ENCODE measurements at places on chromosomes 16 and 17.
A peak's percentile ranks its signal among the peaks of the same experiment; 100 is the strongest.

DNA sequence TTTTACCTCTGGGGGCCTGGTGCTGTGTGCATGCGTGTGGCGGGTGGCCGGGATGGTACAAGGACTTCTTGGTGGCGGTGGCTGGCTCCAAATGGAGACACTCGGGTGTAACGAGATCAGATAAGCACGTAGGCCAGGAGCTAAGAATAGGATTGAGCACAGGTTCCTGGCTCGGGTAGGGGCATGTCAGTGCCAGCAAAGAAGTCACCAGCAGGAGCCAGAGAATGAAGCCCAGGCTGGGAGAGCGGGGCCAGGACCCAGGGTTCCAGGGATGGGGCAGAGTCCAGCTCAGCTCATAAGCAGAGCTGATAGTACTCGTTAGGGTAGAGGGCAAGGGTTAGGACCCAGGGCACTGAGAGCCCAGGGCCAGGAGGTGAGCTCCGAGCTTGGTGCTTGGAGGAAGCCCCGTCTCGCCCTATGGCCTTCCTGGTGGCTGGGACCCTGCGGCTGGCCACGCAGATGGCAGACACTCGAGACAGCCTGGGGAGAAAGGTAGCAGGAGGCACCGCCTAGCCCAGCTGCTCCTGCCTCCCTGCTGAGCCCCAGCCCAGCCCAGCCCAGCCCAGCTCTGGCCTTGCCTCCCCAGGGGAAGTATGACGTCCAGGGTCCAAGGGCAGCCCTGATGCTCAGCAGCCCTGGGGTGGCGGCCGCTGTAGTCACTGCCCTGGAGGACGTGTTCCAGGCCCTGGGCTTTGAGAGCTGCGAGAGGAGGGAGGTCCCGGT lies 8.9 kb downstream of the ZNF213 start:
- no peak for DNase-seq

DNA sequence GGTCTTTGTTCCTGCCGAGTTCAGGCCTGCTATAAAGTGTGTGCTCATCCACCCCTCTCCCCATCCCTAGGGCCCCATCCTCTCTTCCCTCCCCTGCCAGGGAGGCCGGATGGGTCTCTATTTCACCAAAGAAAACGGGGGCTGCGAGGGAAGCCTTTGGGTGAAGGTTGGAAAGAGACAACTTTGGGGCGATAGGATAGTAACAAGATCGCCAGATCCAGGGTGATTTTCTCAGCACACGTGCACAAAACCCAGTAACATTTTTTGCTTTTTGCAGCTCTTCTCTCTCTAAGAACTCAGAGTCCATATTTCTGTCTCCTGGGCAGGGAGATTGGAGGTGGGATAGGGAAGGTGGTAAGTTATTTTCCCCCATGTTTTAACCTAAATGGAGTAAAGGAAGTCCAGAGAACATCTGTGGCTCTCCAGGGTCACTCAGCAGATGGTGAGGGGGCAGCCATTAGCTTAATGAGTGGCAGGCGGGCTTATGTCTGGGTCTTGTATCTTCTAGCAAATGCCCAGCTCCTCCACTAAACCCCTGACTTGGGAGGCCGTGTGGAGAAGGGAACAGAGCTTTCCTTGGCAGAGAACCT lies 6.9 kb downstream of the CCR7 start:
- DNase-seq = no peak

DNA sequence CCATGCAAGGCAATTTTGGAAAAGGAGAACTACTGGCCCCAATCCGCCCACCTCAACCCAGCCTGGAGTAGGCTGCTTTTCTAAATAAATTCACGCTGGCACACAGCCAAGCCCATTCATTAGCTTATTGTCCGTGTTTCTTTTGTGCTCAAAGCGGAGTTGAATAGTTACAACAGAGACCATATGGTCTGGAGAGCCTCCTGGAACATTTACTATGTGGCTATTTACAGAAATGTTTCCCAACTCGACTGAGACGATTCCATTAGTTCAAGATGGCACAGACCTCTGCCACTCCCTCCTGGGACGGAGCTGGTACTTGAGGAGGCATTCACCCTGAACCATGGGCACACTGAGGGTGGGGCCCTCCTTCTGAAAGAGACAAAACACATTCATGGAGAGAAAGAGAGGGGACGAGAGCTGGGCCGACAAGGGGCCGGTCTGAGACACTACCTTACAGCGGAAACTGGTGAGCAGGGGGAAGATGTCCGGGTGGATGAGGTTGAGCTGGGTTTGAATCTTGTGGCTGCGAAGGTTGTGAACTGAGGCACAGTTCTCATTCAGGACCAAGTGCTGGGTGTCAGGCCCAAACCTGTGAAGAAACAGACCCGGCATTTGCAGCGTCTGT lies 15.7 kb downstream of the ELAC2 start:
- peak; percentile 14 for DNase-seq

GRCh38 chr17:61663310-61663709 lies 72.3 kb upstream of the NACA2 start:
- no peak for DNase-seq

GRCh38 chr17:76159157-76159556 lies 18.1 kb upstream of the FOXJ1 start:
- DNase-seq = no peak

DNA sequence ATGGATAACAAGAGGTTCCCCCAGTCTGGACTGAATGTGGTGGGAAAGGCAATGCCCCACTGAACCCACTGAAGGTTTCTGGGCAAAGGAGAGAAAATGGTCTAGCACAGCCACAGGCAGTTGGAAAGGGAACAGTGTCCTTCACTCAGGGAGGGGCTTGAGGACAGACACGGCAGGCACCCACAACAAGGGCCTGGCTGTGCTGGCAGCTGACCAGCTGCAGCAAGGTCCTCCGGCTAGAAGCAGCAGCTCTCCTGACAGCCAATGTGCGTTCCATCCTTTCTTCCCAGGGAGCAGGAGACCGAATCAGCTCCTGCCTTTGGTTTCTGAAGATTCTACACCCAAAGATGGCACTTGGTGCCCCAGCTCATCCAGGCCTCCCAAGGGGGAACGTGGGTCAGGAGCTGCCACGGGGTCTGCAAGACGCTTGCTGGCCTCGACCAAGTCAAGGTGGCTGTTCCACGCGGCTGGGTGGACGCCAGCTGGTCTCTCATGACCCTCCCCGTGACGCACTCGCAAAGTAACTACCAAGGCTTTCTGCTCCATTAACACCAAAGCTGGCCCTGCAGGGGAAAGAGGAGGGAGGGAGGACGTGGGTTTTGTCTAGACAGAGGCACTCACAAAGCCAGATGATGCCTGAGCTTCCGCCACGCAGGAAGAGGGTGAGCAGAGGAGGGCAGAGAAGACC lies 11.1 kb downstream of the ABR start:
- no peak for DNase-seq

- DNase-seq = no peak
Measured at GRCh38 chr17:5354310-5354709, 65.2 kb downstream of the NUP88 start.

DNA sequence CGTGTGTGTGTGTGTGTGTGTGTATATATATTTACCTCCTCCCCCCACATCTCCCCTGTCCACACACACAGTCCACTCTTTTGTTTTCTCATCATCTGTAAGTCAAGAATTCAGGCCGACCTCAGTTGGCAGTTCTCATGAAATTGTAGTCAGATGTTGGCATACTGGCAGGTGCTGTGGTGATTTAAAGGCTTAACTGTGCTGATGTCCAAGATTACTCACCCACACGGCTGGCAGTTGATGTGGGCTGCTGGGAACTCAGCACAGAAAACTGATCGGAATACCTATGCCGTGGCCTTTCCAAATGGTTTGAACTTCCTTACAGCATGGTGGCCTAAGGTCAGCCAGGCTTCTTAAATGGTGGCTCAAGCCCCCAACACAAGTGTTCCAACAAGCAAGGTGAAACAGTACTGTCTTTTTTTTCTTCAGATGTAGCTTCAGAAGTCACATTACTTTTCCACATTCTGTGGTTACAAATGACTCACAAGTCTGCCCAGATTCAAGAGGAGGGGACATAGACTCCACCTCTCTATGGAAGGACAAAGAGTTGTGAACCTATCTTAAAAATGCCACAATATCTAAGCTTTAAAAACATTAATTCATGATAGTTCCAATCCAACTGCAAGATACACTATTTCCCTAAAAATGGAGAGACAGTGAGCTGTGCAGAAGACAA lies 198.5 kb upstream of the HS3ST4 start:
- DNase-seq = no peak

GRCh38 chr16:2176047-2176446 lies 20.4 kb downstream of the CASKIN1 start:
- DNase-seq = no peak

- peak; percentile 68 for DNase-seq
Measured at GRCh38 chr16:10971560-10971961, 27.2 kb downstream of the CLEC16A start.

GRCh38 chr16:84479716-84480450 lies 24.6 kb downstream of the MEAK7 start:
- DNase-seq = no peak

GRCh38 chr17:39209317-39210092 lies 9.4 kb downstream of the RPL19 start:
- DNase-seq = peak; percentile 47

GRCh38 chr16:82061861-82062525 lies 26.9 kb downstream of the HSD17B2 start:
- peak; percentile 22 for DNase-seq

DNA sequence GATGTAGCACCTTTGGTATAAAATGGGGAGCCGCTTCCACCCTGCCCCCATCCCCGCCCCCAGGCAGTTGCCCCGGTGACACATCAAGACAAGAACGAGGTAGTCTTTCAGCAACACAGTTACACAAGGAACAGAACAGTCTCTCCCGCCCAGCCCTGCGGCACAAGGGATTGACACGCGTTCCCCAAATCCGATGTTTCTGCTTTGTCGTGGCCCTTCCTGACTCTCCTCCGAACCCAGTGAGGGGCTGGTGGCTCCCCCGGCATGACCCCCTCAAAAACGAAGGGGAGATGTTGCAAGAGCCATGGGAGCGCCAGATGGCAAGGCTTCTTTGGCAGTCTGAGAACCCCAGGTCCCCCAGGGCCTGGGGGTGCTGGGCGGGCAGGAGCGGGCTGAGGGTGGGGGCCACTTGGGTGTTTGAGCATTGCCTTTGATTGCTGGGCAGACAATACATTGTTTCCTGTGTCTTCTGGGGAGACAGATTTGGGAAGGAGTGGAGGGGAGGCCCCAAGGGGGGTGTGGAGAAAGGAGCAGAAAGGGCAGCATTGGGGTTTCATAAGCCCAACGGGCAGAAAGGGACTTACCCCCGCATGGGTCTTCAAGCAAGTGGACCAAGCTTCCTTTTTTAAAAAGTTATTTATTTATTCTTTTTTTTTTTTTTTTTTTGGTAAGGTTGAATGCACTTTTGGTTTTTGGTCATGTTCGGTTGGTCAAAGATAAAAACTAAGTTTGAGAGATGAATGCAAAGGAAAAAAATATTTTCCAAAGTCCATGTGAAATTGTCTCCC lies 16.6 kb downstream of the COL1A1 start:
- peak; percentile 74 for DNase-seq

- no peak for DNase-seq
Measured at GRCh38 chr16:1193825-1194581, 31.1 kb downstream of the TPSG1 start.

DNA sequence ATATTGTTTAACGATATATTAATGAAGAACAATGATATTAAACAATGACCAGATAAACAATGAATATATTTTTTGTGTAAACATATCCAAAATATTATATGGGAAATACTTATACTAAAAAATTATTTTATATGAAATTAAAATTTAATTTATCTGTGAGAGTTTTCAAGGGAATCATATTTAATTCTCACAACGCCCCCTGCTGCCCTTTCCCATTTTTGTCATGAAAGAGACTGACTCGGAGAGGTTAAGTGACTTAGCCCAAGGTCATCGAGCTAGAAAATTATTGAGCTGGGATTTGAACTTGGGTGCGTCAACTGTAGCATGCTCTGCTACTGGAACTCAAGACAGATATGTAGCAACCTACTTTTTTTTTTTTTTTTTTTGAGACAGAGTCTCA lies 7.2 kb upstream of the MYCBPAP start:
- peak; percentile 31 for DNase-seq

GRCh38 chr17:59829217-59830006 lies 63.3 kb downstream of the TUBD1 start:
- peak; percentile 78 for DNase-seq

DNA sequence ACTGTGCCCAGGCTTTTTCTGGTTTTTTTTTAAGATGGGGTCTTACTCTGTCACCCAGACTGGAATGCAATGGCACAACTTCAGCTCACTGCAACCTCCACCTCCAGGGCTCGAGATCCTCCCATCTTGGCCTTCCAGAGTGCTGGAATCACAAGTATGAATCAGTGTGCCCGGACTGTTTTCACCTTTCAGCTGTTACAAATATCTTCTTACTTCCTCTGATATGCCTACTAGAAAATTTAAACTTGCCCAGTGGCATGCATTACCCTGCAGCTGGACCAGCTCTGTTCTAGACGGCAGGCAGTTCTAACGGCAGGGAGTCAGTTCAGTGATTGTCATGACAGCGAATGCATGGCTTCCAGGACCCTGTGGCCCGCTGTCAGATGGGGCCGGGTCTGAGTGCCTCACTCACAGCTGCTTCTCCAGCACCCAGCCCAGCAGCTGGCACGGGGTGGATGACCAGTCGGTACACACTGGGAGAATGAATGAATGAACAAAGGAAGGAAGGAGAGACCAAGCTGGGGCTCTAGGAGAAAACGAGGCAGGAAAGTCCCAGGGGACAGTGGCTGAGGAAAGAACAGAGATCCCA lies 28.0 kb upstream of the LITAF start:
- DNase-seq = no peak

GRCh38 chr16:30382111-30382881 lies at the start of gene SEPTIN1:
TSS of gene SEPTIN1 (minus strand) at chr16:30382561. CDS start at chr16:30382542, 19 bp downstream.
- no peak for DNase-seq

DNA sequence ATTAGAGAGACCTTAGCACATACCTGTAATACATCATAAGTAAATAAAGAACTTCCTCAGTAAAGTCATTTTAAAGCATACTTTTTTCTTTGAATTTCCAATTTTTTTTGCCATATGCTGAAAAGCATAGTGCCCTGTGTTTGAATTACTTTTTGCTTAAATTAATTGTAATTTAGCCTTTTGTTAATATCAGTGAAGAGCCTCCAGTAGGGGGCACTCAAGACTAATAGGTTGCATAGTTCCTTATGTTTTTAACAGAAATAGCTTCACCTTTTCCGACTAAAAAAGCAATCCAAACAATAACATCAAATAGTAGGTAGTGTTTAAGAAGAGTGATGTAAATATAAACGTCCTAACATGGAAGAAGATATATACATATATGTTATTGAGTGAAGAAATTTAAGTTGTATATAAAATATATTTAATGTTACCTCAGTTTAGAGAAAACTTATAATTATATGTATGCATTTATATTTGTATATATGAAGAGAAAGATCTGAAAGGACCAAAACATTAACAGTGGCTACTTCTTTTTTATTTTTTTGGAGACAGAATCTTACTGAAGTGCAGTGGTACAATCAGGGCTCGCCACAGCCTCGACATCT lies 18.6 kb downstream of the RAD51C start:
- DNase-seq = peak; percentile 76

- no peak for DNase-seq
Measured at GRCh38 chr16:27461483-27462171, 59.7 kb downstream of the IL21R start.

GRCh38 chr16:82055117-82055516 lies 20.1 kb downstream of the HSD17B2 start:
- no peak for DNase-seq

Measured in inflammatory macrophage (primary cell).